PC-3 (cell line): ENCODE measurements at places on chromosomes 12 and 14.

DNA sequence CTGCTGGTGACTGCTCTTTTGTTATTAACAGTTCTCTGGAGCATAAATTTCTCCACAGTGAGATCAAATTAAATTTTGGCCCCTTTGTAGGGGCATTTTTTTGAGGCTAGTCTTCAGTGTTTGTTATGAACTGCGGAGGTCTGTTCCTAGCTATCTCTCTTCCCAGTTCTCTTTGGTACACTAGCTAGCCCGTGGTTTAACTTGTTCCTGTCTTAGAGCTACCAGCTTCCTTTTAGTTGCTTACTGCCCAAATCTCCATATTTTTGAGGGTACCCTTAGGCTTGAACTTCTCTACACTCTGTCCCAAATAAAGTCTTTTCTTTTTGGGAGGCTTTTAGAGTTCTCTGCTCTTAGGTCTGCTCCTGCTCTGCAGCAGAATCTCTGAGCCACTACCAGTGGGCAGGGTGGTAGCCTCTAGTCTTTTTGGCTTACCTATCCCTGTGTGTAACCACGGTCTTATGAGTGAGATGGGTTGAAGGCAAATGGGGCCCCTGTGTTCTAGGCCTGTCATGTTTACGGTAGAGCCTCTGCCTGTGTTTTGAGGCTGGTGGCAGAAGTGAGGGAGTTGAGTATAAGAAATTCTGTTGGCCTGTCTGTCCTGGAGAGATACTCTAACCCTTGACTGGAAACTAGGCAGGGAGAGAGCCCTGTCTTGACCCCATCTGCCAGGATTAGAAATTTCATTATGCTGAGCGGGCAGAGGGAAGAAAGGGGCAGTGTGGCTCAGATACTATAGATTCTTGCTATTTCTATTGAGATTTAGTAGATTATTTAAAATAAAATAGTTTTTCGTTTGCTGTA, 21.0 kb downstream of the CNOT2 start:
- H3K27me3 ChIP-seq, result no peaks in the 10 kb centered on the region
- DNase-seq, result no peak
- no peak overlapping the region for H3K4me3 ChIP-seq
- H3K36me3 ChIP-seq, result no peaks in the 10 kb centered on the region

DNA sequence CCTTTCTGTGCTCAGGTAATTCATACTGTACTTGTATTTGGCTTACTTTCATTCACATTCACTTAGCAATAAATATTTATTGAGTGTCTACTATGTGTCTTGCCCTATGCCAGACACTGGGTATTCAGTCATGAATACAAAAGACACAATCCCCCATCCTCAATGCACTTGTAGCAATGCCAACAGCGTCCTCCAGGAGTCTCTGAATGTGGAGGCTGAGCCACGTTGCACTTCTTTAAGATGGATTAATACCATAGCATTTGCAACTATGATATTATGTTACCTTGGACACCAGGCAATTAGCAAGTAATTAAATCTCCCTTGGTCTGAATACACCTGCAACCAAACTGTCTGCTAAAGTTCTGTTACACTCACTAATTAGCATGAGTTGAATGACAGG, 58.8 kb downstream of the OTX2 start:
- H3K27me3 ChIP-seq, result peaks cover 79% of the 10 kb centered on the region
- no peaks in the 10 kb centered on the region for H3K36me3 ChIP-seq
- no peak overlapping the region for H3K27ac ChIP-seq
- H3K4me3 ChIP-seq, result no peak overlapping the region
- DNase-seq, result no peak
- H3K4me1 ChIP-seq, result no peaks in the 10 kb centered on the region

DNA sequence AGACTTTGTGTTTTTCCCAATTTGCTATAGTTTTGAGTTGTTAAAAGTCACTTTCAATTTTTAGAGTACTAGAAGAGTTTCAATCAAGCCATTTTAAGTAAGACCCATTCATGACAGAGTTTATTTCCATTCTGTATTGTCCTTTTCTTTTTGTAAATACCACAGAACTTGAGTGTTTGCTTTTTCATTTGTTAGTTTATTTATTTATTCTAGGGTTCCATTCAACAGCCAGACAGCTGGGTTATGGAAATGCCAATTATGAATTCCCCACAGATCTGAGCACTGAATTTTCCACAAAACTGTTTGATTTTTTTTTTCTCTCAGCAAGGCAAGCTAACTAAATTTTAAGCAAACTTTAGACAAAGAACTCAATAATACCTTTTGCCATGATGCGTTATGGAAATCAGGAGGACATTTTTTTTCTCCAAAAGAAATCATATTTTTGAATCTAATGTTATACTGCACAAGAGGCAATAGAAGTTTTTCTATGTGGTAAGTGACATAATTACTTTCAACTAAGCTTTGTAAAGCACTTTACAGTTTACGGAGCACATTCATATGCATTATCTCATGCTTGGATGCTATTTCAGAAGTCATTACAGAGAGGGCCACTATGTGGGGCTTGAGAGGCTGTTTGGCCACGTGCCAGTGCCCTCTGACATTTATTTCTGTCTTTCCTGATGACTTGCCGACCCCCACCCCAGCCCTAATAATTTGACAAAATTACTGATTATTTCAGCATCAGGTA, 181.5 kb downstream of the VRK1 start:
- H3K4me3 ChIP-seq, result no peak overlapping the region
- H3K36me3 ChIP-seq, result no peaks in the 10 kb centered on the region
- H3K4me1 ChIP-seq, result no peaks in the 10 kb centered on the region
- H3K27ac ChIP-seq, result no peak overlapping the region

- H3K27ac ChIP-seq, result no peak overlapping the region
- 0 out of 2 replicates have a peak, but pooled peaks cover 4% of the 10 kb centered on the region for H3K27me3 ChIP-seq
- no peak overlapping the region for H3K4me3 ChIP-seq
- H3K4me1 ChIP-seq, result no peaks in the 10 kb centered on the region
These were observed 57.6 kb downstream of the CCDC59 start for GRCh38 chr12:82300611-82301010.

DNA sequence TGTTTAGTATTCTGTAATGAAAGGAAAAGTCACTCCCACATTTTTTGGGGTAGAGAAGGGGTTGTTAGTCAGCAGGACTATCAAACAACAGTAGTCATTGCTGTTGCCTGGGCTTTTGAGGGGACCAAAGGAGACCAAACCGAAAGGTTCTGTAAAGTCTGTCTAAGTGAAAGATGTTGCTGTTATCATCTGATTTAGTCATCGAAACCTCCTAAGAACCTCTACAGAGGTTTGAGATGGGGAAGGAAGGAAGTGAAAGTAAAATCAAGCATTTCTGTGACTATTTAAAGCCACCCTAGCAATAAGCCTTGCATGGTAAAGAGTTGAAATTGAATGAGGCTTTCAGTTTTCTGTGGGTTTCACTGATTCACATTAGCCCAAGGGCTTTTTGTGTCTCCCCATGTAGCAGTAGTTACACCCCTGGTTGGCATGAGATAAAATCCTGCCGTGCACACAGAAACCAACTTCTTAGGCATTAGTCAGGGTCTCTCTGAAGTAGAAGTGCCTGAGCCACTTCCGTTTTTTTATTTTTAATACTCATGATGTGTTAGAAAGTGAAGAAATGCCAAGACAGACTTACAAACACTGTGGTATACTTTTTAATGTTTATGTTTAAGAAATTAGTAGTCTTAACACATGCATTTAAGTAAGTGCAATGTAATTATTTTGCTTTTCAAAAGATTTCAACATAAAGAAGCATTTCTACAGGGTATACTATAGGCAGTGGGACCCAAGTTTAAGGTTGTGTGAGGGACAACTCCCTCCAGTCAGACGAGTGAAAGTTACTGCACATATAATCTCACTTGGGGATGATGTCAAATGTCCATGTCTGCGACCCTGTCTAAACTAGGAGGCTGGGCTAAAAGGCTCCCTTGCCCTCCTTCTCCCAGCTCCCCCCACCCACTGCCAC, 50.4 kb downstream of the DYRK2 start:
- peaks cover 27% of the 10 kb centered on the region for H3K4me1 ChIP-seq
- H3K4me3 ChIP-seq, result peak overlapping the region; percentile 14; the same call in 1 of the 2 replicates
- H3K27ac ChIP-seq, result no peak overlapping the region; the same call in 1 of the 2 replicates
- H3K36me3 ChIP-seq, result no peaks in the 10 kb centered on the region
- DNase-seq, result peak; percentile 53

- no peaks in the 10 kb centered on the region for H3K4me1 ChIP-seq
- H3K27me3 ChIP-seq, result 0 out of 2 replicates have a peak, but pooled peaks cover 6% of the 10 kb centered on the region
- no peak for DNase-seq
- H3K36me3 ChIP-seq, result no peaks in the 10 kb centered on the region
- no peak overlapping the region for H3K4me3 ChIP-seq
These were observed 145.8 kb downstream of the NTF3 start for GRCh38 chr12:5577741-5578140.

DNA sequence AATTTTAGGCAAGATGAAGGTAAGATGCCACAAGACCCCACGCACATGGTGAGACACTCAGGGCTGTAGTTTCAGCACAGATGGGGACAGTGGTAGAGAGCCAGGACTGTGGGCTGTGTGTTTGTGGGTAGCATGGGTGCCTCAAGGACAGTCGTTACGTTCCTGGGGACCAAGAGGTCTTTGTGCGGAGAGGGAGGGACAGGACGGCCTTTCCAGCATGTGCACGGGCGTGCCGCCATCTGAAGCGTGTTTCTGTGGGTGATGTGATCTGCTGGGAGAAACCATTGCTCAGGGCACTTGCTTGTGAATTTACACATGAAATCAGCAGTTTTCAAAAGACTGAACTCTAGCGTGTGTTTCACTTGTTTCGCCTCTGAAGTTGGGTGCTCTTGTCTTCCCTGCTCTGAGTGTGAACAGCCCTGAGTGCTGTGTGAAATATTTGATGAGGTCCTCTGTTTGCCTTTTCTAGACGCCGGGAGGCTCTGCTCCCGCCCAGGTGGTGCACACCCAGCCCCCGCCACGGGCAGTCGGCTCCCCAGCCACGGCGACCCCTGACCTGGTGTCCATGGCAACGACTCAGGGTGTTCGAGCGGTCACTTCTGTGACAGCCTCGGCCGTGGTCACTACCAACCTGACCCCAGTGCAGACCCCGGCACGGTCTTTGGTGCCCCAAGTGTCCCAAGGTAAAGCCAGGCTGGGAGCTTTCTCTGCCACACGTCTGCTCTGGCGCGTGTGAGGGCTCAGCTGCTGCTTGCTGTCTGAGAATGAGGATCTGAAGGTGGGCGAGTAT, 82.3 kb downstream of the DDX51 start:
- H3K27ac ChIP-seq, result no peak overlapping the region
- no peak overlapping the region for H3K4me3 ChIP-seq
- no peaks in the 10 kb centered on the region for H3K4me1 ChIP-seq
- DNase-seq, result no peak
- H3K27me3 ChIP-seq, result no peaks in the 10 kb centered on the region

DNA sequence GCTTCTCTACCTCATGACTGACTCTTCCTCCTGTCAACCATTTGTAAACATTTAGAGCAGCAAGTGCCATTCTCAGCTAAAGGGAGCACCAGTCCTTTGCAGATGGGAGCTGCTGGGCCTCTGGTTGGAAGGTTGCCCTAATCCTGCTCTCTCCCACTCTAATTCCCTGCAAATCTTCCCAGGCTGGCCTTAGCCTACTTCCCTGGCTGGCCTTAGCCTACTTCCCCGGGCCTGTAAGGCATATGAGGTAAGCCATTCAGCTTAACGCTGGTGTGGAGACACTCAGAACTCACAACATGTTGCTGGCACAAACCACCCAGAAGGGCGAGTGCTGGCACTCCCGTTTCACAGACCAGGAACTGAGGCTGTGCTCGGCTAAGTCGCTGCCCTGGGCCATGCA, 69.0 kb downstream of the CPSF2 start:
- H3K36me3 ChIP-seq, result no peaks in the 10 kb centered on the region
- H3K4me1 ChIP-seq, result no peaks in the 10 kb centered on the region
- H3K27ac ChIP-seq, result no peak overlapping the region

DNA sequence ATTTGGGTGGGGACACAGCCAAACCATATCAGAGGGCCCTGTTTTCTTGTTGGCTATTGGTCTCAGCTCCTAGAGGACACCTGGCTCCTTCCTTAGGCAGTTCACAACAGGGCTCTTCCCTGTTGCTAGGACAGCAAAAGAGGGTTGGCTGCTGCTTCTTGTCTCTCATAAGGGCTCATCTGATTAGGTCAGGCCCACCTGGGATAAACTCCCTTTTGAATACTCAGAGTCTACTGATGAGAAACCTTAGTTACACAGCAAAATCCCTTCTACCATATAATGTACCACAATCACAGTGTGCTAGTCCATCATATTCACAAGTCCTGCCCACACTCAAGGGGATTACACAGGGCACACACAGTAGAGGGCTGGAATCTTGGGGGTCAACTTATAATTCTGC, 49.7 kb downstream of the PPM1H start:
- H3K4me3 ChIP-seq, result no peak overlapping the region
- DNase-seq, result no peak
- H3K4me1 ChIP-seq, result no peaks in the 10 kb centered on the region
- H3K36me3 ChIP-seq, result no peaks in the 10 kb centered on the region
- H3K27me3 ChIP-seq, result no peaks in the 10 kb centered on the region
- H3K27ac ChIP-seq, result no peak overlapping the region

- DNase-seq, result peak; percentile 50
- no peak overlapping the region for H3K4me3 ChIP-seq
- no peaks in the 10 kb centered on the region for H3K27me3 ChIP-seq
- peaks cover 18% of the 10 kb centered on the region for H3K4me1 ChIP-seq
- H3K36me3 ChIP-seq, result no peaks in the 10 kb centered on the region
These were observed 10.0 kb upstream of the PKP2 start for GRCh38 chr12:32906399-32907165.

GRCh38 chr12:52865090-52865944, 16.5 kb upstream of the KRT78 start:
- no peak overlapping the region for H3K4me3 ChIP-seq
- H3K27ac ChIP-seq, result no peak overlapping the region
- peaks cover 6% of the 10 kb centered on the region for H3K4me1 ChIP-seq
- H3K27me3 ChIP-seq, result no peaks in the 10 kb centered on the region

GRCh38 chr12:11666131-11667050, 16.9 kb downstream of the ETV6 start:
- no peaks in the 10 kb centered on the region for H3K36me3 ChIP-seq
- H3K27ac ChIP-seq, result no peak overlapping the region
- no peaks in the 10 kb centered on the region for H3K4me1 ChIP-seq
- H3K27me3 ChIP-seq, result no peaks in the 10 kb centered on the region
- no peak overlapping the region for H3K4me3 ChIP-seq

DNA sequence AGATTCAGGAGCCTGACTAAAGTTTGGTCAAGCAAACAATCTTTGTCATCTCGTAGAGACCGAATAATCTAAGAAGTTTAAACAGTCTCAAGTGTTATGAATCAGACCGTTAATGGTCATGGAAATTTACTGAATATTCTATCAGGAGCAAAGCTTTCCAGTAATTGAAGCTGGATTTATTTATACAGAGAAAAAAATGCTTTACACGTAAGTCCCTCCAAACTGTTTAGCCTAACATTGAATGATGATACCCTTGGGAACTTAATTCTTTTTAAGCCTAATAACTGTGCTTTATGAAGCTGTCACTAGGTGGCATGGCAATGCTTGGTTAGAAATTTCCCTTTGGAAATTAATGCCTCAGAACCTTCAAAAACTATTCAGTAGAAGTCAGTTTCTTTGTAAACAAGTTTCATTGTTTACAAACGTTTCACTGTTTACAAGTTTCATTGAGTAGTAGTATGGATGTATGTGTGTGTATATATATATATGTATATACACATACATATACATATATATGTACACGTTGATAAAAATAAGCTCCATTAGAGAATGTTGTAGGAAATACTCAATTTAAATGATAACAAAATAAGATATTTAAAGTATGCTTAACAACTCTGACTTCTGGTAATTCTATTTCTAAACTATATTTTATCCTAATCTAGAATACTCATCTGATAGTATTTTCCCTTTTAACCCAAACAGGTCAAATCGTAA, 32.1 kb downstream of the DEPDC4 start:
- H3K27me3 ChIP-seq, result no peaks in the 10 kb centered on the region
- peak overlapping the region; percentile 53 for H3K4me3 ChIP-seq
- H3K4me1 ChIP-seq, result peaks cover 34% of the 10 kb centered on the region
- peak; percentile 81 for DNase-seq
- H3K36me3 ChIP-seq, result no peaks in the 10 kb centered on the region

GRCh38 chr12:34597548-34598351, 575.5 kb downstream of the ALG10 start:
- no peak overlapping the region for H3K4me3 ChIP-seq
- DNase-seq, result no peak
- H3K27me3 ChIP-seq, result 0 out of 2 replicates have a peak, but pooled peaks cover 6% of the 10 kb centered on the region
- no peaks in the 10 kb centered on the region for H3K4me1 ChIP-seq
- no peak overlapping the region for H3K27ac ChIP-seq
